Colonic mucosa (tissue), 4 donors: ENCODE measurements at places on chromosomes 13 and 19.

DNA sequence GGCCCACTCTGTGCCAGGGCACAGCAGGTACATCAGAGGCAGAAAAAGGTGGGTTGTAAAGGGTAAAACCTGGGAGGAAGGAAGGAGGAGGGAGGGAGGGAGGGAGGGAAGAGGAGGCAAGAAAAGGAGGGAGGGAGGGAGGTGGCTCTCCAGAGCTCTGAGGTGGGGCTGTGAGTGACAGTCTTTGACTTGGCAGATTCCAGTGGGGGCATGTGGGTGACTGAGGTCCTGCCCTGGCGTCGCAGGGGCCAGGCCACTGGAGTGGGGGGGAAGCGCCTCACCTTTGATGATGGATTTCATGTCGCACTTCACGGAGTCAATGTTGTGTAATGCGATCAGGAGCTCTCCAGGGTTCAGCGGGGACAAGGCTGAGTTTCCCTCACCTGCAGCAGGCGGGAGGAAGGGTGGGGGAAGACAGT, 6.0 kb upstream of the RSPH6A start:
- DNase-seq = no peak

GRCh38 chr19:48501494-48502349, 9.9 kb downstream of the LMTK3 start:
- peak; percentile 89 for DNase-seq

DNA sequence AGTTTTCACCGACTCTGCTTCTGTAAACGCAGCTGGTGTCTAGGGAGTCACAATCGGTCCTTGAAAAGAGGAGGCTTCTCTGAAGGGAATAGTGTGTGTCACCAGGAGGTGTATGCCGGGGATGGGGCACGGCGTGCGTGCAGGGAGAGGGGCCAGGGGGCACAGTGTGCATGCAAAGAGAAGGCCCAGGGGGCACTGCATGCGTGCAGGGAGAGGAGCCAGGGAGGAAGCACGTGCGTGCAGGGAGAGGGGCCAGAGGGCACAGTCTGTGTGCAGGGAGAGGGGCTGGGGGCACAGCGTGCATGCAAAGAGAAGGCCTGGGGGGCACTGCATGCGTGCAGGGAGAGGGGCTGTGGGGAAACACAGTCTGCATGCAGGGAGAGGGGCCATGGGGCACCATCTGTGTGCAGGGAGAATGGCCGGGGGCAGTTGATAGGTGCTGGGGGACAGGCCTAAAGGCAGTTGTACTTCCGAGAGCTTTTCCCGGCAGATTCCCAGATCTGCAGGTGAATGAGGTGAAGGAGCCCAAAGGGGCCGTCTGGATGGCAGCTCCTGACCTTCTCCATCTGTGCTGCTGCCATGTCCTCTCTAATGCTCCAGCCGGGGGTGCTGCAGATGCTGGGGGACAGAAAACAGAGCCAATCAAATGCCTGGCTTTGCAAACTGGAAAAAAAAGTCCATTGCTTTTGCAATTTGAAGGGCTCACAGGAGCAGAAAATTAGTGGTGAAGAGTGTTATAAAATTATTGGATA, 36.4 kb downstream of the ATP11A start:
- DNase-seq = no peak

DNA sequence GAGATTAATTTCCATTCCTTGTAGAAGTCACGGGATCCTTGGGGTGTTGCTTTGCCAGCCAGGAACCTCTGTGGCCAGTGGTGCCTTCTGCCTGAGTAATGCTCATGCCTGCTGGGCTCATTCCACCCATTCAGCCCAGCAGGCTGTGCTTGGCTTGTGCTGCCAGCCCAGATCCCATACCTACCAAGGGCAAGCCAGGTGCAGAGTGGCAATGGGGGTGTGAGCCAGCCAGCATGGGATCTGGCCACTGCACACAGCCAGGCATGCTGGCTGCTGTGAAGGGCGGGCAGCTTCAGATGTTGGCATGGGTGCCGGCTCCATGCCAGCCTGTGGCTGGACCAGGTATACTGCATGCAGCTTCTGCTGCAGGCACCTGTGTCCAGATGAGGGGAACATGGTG, 42.5 kb downstream of the WDFY2 start:
- no peak for DNase-seq

DNA sequence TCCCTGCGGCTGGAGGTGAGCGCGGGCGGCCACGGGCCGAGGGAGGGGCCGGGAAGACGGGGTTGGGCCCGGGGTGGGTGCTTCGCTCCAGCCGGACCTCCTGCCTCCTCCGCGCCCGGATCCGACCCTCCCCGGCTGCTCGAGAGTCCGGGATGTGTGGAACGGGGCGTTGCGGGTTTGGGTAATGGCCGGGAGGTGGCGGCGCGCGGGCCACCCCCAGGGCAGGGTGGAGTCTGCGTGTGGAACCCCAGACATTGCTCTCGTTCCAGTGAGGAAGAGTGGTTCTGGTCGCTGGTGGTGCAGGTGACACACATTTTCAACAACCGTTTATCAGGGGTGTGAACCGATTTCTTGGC, 38.8 kb downstream of the ARHGEF7 start:
- peak; percentile 52 for DNase-seq

DNA sequence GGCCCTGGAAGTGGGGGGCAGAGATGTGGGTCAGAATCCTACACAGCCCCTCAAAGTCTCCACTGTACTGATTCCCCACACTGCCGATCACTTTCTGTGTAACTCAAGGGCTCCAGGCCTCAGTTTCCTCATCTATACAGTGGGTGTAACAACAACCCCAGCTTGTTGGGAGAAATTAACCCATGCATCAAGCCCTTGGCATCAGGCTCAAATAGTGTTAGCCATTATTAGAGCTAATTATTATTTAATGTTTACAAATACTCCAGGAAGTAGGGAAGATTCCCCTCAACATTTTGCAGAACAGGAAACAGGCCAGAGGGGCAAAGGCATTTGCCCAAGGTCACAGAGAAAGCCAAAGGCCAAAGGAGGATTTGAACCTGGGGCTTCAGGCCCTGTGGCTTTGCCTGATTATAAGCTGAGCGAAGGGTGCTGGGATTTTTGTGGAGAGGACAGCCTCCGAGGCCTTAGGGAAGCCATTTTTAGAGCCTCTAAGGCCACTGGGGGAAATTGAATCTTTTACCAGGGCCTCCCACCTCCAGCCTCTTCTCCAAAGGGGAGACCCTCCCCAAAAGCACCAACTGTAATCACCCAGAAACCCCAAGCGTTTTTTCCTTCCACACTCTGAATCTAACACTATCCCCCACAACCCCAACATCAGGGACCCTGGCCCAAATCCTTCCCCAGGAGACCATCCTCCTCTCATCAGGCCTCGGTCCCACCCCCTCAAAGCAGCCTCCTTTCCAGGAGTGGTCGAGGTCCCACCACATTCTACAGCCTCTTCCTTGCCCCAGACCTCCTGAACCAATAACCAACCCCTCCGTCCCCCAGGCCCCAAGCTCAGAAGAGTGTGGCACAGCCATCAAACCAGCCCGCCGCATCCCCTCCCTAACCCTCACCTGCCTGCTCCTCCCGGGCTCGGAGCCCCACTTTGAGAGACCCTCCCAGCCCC, 1.1 kb downstream of the FKBP8 start:
- no peak for DNase-seq

DNA sequence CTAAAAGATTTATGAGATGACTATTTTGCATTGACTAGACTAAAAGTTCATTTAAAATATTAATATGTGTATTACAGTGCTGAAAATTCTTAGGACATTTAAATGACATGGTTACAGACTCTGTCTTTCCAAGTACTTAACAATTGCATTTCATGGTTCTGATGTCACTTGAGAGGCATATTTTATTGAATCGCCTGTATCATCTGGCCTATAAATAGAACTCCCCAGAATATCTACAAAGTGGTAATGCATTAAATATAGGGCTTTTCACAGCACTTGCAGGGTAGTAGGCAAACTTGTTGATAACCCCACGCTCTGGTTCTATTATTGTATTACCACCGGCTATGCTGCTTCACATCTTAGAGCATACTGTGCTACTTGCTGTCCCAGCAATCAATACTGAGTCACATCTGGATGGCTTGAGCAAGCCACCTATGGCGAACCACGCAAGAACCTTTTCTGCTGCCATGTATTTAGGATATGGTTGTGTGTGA, 400.6 kb downstream of the HS6ST3 start:
- no peak for DNase-seq
